ENCODE measurements at places on chromosomes 5 and 9.

DNA sequence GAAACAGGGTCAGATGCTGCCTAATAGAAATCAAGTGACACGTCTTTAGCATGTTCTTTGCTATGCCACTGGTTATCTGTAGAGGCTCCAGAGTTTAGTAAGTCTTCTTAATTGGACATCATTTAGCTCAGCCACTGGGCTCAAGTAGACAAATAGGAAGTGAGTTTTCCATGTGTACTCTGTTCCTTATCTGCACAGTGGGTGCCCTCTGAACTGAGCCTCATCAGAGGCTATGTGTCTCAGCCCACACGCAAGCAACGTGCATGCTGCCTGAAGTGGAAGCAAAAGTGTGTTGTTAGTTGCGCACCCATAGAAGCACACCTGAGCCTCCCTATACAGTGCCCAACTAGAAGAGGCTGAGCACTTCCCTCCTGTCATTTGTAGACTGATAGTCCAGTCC is 134.7 kb downstream of the SEMA5A start:
- no peak for DNase-seq

- DNase-seq, result no peak
These were observed 2.6 kb upstream of the CCL27 start for GRCh38 chr9:34665067-34665380.

DNA sequence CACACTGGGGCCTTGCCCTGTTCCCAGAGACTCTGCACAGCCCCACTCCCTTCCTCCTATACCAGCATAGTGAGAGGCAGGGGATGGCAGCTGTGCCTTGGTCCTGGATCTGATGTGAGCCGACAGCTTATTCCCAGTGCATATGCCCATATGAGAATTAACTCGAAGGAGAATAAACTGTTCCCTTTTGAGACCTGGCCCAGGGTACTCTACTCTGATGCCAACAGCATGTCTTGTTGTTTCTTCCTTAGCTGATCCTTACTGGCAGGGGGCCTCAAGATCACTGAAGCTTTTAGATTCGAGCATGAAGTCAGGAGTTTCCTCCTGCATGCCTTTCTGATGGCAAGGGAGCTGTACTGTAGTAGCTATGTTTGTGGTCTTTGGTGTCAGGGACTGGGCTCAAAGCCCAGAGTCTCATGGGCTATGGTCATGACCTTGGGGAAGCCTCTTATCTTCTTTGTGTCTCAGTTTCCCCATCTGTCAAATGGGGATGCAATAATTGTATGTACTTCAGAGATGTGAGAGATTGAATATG is 57.1 kb downstream of the DOCK2 start:
- DNase-seq, result no peak

- no peak for DNase-seq
These were observed 85.6 kb downstream of the DAB2IP start for GRCh38 chr9:121736934-121737462.

- DNase-seq, result peak; percentile 27
These were observed 64.6 kb downstream of the ABCA1 start for GRCh38 chr9:104863180-104863883.

DNA sequence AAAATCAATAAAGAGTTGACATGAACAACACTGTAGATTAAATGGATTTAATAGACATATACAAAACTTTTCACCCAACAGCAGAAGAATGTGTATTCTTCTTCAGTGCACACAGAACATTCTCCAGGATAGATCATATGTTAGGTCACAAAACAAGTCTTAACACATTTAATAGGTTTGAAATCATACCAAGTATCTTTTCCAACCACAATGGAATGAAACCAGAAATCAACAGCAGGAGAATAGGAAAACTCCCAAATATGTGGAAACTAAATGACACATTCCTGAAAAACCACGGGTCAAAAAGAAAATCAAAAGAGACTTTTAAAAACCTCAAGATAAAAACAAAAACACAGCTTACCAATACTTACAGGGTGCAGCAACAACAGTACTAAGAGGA is 790.1 kb upstream of the ZNF608 start:
- no peak for DNase-seq
